ENCODE measurements at places on chromosomes 12 and 14.

GRCh38 chr14:51507511-51507905 is 144.2 kb upstream of the FRMD6 start:
- no peaks in the 10 kb centered on the region for H3K27me3 ChIP-seq
- H3K27ac ChIP-seq = peak overlapping the region; percentile 74
- no peak for DNase-seq
- no peaks in the 10 kb centered on the region for H3K4me1 ChIP-seq
- H3K4me3 ChIP-seq = no peak overlapping the region
- no peaks in the 10 kb centered on the region for H3K36me3 ChIP-seq

DNA sequence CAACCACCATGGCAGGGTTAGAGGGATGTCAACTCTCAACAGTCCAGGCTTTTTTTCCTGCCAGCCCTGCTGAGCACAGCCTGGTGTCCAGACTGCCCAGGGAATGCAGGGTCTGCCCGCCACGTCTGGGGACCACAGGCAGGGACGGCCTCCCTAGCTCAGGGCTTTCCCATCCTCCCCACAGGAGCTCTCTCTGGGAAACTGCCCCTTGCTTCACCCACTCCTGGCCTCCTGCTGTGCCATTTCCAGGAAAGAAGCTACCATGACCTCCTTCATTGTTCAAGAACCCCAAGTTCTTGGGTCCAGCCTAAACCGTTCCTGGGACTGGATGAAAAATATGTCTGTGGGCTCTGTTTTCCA is 4.8 kb downstream of the SCNN1A start:
- H3K4me1 ChIP-seq = peaks cover 41% of the 10 kb centered on the region
- no peaks in the 10 kb centered on the region for H3K36me3 ChIP-seq
- DNase-seq = no peak
- H3K27ac ChIP-seq = peak overlapping the region; percentile 87

GRCh38 chr12:128121424-128121823 is 145.5 kb upstream of the TMEM132C start:
- H3K4me3 ChIP-seq = no peak overlapping the region
- no peak for DNase-seq
- no peaks in the 10 kb centered on the region for H3K4me1 ChIP-seq
- no peaks in the 10 kb centered on the region for H3K36me3 ChIP-seq
- H3K27me3 ChIP-seq = no peaks in the 10 kb centered on the region
- no peak overlapping the region for H3K27ac ChIP-seq

- no peak overlapping the region for H3K27ac ChIP-seq
- no peaks in the 10 kb centered on the region for H3K4me1 ChIP-seq
- H3K4me3 ChIP-seq = no peak overlapping the region
- no peaks in the 10 kb centered on the region for H3K36me3 ChIP-seq
- H3K27me3 ChIP-seq = no peaks in the 10 kb centered on the region
These were observed 1449.0 kb upstream of the FLRT2 start for GRCh38 chr14:84080944-84081343.

DNA sequence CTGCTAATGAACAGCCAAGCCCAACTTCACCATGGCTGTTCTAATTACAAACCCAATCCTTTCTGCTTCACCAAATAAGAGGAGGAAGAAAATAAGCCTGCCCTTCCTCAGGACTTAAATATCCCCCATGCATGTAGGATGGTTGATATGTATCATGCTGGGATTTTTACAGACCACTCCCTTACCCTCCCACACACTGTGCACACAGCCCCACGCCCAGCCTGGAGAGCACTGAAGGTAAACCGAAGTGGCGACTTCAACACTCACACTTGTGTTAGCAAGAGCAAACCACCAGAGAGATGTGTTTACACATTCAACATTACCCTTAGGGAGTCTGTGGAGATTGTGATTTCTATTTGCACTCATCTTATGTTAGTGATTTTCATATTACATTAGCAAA is 241.2 kb downstream of the EGLN3 start:
- no peaks in the 10 kb centered on the region for H3K27me3 ChIP-seq
- H3K4me3 ChIP-seq = no peak overlapping the region
- no peaks in the 10 kb centered on the region for H3K4me1 ChIP-seq
- H3K36me3 ChIP-seq = no peaks in the 10 kb centered on the region
- no peak for DNase-seq
- H3K27ac ChIP-seq = no peak overlapping the region

- H3K36me3 ChIP-seq = no peaks in the 10 kb centered on the region
- H3K27me3 ChIP-seq = no peaks in the 10 kb centered on the region
- DNase-seq = no peak
- no peaks in the 10 kb centered on the region for H3K4me1 ChIP-seq
- H3K27ac ChIP-seq = no peak overlapping the region
- H3K4me3 ChIP-seq = no peak overlapping the region
These were observed 30.9 kb downstream of the NUBPL start for GRCh38 chr14:31592122-31592521.

- no peak overlapping the region for H3K27ac ChIP-seq
- DNase-seq = no peak
- H3K27me3 ChIP-seq = no peaks in the 10 kb centered on the region
- no peak overlapping the region for H3K4me3 ChIP-seq
These were observed 183.7 kb upstream of the TMEM132C start for GRCh38 chr12:128083132-128083729.

DNA sequence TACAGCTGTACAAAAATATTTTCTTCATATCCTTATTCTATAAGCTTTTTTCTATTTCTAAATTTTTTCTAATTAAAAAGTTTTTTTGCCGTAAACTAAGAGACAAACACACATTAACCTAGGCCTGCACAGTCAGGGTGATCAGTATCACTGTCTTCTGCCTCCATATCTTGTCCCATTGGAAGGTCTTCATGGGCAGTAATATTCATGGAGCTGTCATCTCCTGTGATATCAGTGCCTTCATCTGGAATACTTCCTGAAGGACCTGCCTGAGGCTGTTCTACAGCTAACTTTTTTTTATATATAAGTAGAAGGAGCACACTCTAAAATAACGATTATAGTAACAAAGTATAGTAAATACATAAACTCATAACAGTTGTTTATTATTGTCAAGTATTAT is 17.8 kb downstream of the USP15 start:
- no peaks in the 10 kb centered on the region for H3K36me3 ChIP-seq
- no peak overlapping the region for H3K4me3 ChIP-seq
- H3K4me1 ChIP-seq = peaks cover 59% of the 10 kb centered on the region

DNA sequence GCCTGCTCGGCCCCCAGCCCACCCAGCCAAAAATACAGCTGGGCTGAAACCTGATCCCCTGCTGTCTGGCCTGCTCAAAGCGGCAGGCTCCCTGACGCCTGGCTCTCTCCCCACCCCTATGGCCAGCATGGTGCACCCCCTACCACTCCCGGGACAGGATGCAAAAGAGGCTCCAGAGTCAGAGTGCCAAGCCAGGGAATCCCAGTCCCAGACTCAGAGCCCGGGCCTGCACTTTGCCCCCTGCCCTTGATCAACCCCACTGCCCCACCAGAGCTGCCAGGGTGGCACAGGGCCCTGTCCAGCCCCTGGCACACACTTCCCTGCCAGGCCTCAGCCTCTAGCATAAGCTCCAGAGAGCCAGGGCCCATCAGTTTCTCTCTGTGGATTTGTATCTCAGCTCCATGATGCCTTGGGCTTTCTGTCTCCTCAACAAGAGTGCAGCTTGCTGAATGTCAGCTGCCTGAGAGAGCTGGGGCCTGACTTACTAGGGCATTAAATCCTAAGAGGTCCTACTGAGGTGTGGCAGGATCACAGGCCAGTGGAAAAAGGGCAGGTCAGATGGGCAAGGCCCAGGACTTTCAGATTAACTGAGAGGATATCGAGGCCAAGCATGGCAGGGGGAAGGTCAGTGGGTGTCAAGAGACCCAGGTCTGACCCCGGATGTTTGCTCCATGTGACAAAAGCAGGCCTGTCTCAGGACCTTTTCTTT is 13.9 kb downstream of the ACVRL1 start:
- H3K27me3 ChIP-seq = no peaks in the 10 kb centered on the region
- no peak for DNase-seq
- no peaks in the 10 kb centered on the region for H3K36me3 ChIP-seq
- H3K4me1 ChIP-seq = peaks cover 13% of the 10 kb centered on the region

GRCh38 chr14:31138301-31138700 is 69.3 kb downstream of the HECTD1 start:
- DNase-seq = no peak
- H3K4me3 ChIP-seq = no peak overlapping the region
- no peaks in the 10 kb centered on the region for H3K36me3 ChIP-seq
- H3K27me3 ChIP-seq = no peaks in the 10 kb centered on the region

DNA sequence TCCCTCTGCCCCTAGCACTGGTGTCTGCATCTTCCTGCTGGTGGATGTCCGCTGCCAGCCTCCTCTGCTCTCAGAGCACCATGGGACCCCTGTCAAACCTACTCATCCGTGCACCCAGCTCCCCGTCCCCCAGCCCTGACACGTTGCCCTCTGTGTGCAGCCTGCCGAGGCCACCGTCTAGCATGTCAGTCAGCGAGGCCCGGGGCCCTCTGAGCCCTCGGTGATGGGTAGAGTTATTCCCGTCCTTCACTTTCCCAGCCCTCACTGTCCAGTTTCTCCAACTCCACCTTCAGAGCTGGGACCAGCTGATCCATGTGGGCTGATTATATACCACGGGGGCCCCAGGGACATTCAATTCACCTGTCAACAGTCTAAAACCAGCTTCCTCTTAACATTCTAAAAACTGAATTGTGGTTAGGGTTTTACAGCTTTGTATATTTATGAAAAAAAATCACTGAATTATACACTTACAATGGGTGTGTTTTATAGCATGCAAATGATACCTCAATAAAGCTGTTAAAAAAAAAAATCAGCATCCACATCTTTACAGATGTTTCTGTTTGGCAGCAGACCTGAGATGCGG is 61.3 kb downstream of the CCDC88C start:
- no peak overlapping the region for H3K4me3 ChIP-seq
- no peak for DNase-seq
- H3K27ac ChIP-seq = peak overlapping the region; percentile 31
- H3K4me1 ChIP-seq = peaks cover 9% of the 10 kb centered on the region
- H3K36me3 ChIP-seq = no peaks in the 10 kb centered on the region

GRCh38 chr12:10952645-10953044 is 13.6 kb upstream of the TAS2R14 start:
- no peak for DNase-seq
- no peak overlapping the region for H3K27ac ChIP-seq
- no peaks in the 10 kb centered on the region for H3K36me3 ChIP-seq
- H3K4me3 ChIP-seq = no peak overlapping the region
- H3K4me1 ChIP-seq = no peaks in the 10 kb centered on the region
- H3K27me3 ChIP-seq = no peaks in the 10 kb centered on the region

DNA sequence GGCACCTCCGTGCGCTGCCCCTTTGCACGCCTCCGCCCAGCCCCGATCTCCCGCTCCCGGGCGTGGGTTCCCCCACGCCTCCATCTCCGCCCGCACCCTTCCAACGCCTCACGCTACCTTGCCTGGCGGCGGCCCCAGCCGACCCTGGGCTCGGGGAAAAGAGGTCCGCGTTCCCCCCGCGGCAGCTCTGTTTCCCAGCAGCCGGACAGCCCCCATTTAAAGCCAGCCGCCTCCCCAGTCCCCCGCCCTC is at the start of gene PRIMA1:
PRIMA1 (minus strand) TSS at position 193 of the 250 bp plus-strand sequence. CDS start 767 bp downstream, outside the sequence.
- no peak for DNase-seq
- H3K36me3 ChIP-seq = no peaks in the 10 kb centered on the region
- H3K4me3 ChIP-seq = peak within 1 kb of the TSS; percentile 34
- peaks cover 33% of the 10 kb centered on the region for H3K27me3 ChIP-seq
- peak within 1 kb of the TSS; percentile 82 for H3K27ac ChIP-seq
- H3K4me1 ChIP-seq = peaks cover 14% of the 10 kb centered on the region

DNA sequence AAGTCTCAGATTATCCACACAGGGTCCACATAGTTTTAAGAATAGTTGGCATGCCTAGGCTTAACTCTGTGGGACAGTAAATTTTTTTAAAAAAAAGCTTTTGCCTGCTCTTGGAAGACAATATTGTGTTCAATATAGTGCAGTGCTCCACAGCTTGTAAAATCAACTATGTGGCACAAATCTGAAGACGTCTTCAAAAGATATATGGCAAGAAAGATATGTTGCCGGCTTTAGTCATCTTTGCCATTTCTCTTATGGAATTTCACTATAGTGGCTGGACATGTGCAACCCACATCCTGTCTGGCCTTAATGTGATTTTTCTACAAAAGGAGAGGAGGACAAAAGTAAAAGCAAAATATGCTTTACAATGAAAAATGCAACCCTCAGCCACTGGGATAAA is 90.5 kb downstream of the MGST1 start:
- DNase-seq = no peak
- no peaks in the 10 kb centered on the region for H3K36me3 ChIP-seq
- H3K4me1 ChIP-seq = no peaks in the 10 kb centered on the region
- no peaks in the 10 kb centered on the region for H3K27me3 ChIP-seq
- H3K27ac ChIP-seq = no peak overlapping the region
- no peak overlapping the region for H3K4me3 ChIP-seq

DNA sequence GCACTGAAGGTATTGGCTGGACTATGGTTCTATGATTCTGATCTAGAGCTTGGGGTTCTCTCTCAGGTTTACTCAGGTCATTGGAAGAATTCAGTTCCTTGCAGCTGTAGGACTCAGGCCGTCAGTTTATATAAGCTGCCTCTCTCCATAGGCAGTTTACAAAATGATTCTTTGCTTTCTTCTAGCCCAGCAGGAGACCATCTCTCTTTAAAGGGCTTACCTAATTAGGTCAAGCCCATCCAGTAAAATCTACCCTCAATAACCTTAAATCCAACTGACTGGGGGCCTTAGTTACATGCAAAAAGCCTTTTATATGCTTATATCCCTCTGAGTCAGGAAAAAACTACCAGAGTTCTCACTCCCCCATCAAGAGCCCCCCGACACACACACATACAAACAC is 80.5 kb upstream of the GARIN6 start:
- no peaks in the 10 kb centered on the region for H3K36me3 ChIP-seq
- no peaks in the 10 kb centered on the region for H3K4me1 ChIP-seq
- H3K4me3 ChIP-seq = no peak overlapping the region
- no peak for DNase-seq
- H3K27me3 ChIP-seq = no peaks in the 10 kb centered on the region

DNA sequence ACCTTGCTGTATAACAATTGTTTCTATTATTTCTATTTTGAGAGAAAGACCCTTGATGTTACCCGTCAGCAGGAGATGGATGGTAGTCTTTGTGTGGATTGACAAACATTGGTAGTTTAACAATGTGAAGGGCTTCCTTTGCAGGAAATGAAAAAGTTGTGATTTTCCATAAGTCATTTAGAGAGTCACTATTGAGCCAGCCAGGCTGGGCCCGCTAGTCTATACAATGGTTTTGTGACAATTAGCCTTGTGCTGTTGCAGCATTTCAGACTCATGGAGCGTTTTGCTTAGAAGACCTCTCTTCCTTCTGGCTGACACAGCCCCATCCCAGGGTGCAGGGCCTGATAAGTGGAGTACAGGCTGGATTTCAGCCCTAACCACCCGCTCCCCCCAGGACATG is 18.3 kb upstream of the SLC38A2 start:
- no peak overlapping the region for H3K4me3 ChIP-seq
- peaks cover 56% of the 10 kb centered on the region for H3K4me1 ChIP-seq
- peak overlapping the region; percentile 70 for H3K27ac ChIP-seq
- H3K27me3 ChIP-seq = no peaks in the 10 kb centered on the region
- DNase-seq = no peak
- H3K36me3 ChIP-seq = no peaks in the 10 kb centered on the region

- H3K36me3 ChIP-seq = no peaks in the 10 kb centered on the region
- H3K4me3 ChIP-seq = no peak overlapping the region
- H3K27ac ChIP-seq = no peak overlapping the region
- no peak for DNase-seq
These were observed 24.0 kb downstream of the GSG1 start for GRCh38 chr12:13079440-13079906.

All from transverse colon (tissue), 4 donors.